ENCODE measurements at places on chromosomes 1 and 21.

- no peak for DNase-seq
Observed at GRCh38 chr21:46110499-46111192, 12.7 kb downstream of the COL6A2 start.

DNA sequence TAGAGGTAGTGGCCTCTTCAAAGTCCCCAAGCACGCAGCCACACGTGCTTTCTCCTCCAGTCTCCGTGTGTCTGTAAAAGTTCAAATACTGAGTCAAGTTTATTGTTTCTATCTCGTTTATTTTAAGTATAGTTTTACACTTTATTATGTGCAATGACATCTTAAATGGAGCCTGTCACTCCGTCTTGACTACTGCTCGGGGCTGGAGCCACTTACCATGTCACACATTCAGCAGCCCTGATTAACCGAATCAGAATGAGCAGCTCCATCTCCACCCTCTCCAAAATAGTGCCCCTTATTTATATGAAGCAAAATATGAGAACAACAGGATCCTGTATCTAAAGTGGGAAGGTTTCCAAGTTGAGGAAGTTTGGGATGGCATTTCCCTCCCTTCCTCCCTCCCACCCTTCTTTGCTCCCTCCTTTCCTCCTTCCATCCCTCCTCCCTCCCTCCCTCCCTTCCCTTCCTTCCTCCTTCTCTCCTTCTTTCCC lies 201.0 kb downstream of the PBX1 start:
- no peak for DNase-seq

- no peak for DNase-seq
Observed at GRCh38 chr1:98289311-98289710, 368.5 kb upstream of the DPYD start.

DNA sequence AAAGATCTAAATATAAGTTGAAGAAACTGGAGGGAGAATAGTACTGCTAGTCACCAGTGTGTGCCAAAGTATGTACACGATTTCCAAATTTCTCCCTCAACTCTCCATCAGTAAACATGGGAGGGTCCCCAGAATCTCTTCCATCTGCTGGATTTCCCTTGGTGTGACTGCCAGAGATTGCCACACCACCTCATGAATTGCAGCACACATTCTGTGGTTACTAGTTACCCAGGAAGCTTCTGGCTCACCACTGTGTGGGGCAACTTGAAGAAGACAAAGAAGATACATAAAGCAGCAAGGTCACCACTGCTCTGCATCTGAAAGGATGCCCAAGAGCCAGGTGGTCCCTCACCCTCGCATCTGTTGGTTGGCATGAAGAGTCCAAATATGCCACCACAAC lies 191.7 kb upstream of the ESRRG start:
- no peak for DNase-seq

DNA sequence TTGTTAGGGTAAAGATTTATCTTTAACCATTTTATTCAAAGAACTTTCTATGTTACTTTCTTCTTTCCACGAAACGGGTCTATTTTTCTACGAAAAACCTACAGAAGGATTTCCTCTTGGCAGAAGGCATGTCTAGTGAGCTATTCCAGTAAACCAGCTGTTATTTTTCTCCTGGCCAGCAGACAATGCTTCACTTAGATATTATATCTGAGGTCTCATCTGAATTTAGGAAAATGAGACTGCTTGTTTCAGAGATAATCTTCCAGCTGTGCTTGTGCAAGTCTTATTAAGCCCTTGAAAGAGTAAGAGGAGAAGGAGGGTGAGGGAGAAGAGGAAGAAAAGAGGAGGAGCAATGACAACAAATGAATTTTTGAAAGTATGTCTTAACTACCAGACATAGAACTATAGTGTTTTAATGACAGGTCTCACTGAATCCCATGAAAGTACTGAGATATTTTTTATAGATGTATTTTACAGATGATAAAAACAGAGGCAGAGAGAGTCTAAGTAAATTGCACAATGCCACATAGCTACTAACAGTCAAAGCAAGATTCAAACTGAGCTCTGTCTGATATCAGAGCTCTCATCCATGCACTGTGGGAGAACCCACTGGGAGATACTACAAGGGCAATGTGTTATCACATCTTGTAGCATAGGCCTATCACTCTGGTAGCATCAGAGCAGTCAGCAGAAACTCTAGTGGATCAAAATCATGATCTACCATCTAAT lies 54.6 kb upstream of the SAMSN1 start:
- no peak for DNase-seq
